ENCODE measurements at places on chromosomes 1 and 21.
A peak's percentile ranks its signal among the peaks of the same experiment; 100 is the strongest.

GRCh38 chr1:232421143-232421796 is 208.7 kb downstream of the SIPA1L2 start:
- DNase-seq = no peak

DNA sequence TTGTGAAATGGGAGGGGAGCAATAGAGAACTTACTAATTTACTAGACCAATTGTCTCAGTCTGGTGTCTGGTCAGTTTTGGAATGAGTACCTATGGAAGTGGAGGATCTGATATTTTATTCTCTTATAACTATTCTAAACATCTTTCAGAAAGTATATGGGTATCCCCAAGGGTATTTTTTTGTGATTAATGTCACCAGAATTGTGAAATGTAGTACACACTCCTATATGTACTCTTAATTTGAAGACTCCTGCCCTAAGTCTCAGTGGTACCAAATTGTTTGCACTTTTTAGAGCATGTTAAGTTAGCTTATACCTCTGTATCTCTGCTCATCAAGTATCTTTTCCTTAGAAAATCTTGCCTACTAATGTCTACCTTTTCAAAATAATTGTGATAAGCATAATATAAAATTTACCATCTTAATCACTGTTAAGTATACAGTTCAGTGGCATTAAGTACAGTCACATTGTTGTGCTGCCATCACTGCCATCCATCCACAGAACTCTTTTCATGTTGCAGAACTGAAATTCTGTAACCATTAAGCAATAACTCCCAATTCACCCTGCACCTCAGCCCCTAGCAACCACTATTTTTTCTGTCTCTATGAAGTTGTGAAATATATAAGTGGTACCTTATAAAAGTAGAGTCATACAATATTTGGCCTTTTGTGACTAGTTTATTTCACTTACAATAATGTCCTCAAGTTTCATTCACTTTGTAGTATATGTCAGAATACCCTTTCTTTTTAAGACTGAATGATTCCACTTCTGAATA is 40.5 kb downstream of the SLC30A7 start:
- DNase-seq = no peak

- DNase-seq = peak; percentile 67
Observed at GRCh38 chr1:27416387-27417111, 24.1 kb downstream of the GPR3 start.

- DNase-seq = no peak
Observed at GRCh38 chr1:36913484-36914060, 120.7 kb downstream of the GRIK3 start.

DNA sequence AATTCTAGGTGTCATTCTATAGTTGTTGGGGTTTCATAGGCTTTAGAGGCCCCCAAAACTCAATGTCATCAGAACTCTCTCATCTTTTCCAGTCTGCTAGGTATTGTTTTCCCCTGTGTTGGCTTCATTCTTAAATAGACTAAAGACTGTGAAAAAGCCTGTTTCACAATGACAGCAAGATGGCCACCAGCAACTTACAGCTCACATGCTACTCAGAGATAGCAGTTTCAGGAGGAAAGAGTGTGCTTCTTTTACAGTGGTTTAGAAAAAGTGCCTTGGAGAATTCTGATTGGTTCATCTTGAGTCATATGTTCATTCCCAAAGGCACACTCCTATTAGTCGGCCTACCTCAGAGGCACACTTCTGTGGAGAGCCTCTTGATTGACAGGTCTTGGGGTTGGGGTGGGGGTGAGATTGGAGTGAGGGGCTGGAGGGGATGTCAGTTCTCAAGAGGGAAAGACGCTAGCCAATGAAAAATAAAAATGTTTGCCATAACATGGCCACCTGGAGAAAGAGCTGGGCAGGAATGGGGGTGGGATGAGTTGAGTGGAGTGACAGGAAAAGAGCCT is 8.5 kb downstream of the IL23R start:
- peak; percentile 44 for DNase-seq

GRCh38 chr1:182616130-182617013 is 12.2 kb upstream of the RGS16 start:
- peak; percentile 88 for DNase-seq

DNA sequence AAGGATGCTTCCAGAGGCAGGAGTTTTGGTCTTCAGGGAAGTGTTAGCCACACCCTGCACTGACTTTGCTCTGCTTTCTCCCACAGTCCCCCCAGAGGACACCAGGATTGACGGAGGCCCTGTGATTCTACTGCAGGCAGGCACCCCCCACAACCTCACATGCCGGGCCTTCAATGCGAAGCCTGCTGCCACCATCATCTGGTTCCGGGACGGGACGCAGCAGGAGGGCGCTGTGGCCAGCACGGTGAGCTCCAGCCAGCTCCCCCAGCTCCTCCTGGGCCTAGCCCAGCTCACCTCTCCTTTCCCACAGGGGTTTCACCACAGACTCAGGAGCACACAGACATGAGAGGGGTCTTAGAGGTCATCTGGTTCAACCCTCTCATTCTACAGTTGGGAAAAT is 90.9 kb downstream of the KIRREL1 start:
- DNase-seq = no peak

GRCh38 chr1:17215545-17215890 is 10.6 kb downstream of the PADI1 start:
- DNase-seq = no peak

- DNase-seq = no peak
Observed at GRCh38 chr1:58804853-58805565, 21.2 kb upstream of the JUN start.

- DNase-seq = no peak
Observed at GRCh38 chr1:99771513-99771918, 5.1 kb upstream of the FRRS1 start.

DNA sequence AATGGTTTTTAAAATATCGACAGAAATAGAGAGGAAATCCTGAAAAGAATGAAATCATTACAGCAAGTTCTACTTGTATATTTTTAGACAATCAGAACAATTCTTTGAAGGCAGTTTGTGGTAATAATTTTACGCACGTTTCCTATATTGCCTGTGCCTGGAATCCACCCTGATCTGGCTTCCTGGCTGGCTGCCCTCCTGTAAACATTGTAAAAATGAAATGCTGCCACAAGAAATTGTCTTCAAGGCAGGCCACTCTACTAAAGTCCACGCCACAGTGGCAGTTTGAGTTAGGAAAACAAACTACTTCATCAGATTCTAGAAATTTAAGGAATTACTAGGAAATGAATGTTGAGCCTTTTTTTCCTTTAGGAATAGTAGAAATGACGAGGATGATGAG is 454.5 kb upstream of the NR5A2 start:
- DNase-seq = no peak

GRCh38 chr1:150484861-150485260 is 2.4 kb upstream of the TARS2 start:
- DNase-seq = no peak

DNA sequence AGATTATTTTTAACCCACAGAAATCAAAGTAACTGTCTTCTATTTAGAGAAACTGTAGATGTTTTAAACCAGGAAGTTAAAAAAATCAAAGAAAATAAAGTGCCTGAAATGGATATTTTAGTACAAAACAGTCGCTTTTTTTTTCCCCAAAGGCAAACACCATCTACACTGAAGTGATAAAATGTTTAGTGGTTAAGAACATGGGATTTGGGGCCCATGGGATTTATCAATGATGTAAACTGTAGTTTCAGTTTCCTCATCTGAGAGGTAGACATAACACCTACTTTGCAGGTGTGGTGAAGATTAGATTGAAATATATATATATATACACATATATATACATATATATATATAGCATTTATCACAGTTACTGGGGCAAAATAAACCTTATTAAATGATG is 22.1 kb downstream of the ASPM start:
- no peak for DNase-seq

All from activated CD4-positive, alpha-beta T cell treated with anti-CD3 and anti-CD28 coated beads for 48 hours (primary cell).